NCI-H1092 treated with DMSO at 0.1 percent for 48 hours (cell line): ENCODE measurements at places on chromosomes 2 and 18.

DNA sequence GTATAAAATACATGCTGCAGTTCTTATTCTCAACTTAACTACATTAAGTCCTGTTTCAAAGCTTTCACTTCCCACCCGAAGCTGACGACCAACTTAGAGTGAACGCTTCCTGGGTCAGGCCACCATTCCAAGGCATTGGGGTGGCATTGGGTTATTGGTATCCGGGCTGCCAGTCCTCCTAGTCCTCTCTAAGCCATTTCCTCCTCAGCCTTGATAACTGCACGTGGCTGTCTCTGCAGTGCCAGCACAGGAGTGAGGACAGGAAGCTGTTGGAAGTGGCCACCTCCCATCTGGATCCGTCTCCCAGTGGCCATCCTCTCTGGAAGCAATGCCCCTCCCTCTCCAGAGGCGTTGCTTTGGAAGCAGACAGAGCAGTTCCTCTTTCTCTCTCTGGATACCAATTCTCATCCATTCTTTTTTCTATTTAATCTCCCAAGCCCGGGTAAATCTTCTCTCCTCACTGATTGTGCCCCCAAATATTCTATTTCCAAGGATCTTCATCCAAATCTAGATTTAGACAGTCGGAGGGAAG lies 354.7 kb downstream of the EIPR1 start:
- no peak for DNase-seq

- no peak for DNase-seq
Measured at GRCh38 chr2:46937471-46937901, 21.9 kb upstream of the MCFD2 start.

DNA sequence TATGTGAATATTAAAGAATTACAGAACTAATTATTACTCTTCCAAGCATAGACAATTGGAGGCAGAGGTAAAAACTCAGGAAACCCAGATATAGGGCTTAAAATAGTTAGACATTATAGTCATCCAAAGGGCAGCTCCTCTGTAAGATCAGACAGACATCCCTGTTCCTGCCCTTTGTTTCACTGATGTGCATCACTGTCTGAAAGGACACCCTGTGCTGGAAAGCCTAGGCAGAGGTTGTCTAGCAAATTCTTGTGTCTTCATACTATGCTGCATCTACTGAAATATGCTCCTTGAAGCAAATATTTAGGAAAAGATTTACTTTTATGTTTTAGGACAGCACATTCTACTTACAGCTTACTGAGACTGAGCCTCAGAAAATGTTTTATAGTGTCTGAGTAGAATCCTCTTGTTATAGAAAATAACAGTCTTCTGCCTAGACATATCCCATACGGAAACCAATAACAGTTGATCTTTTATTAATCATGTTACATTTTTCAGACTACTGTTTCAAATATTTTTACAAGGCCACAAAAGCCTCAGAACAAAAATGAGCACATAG lies 977.3 kb upstream of the CDH2 start:
- no peak for DNase-seq

DNA sequence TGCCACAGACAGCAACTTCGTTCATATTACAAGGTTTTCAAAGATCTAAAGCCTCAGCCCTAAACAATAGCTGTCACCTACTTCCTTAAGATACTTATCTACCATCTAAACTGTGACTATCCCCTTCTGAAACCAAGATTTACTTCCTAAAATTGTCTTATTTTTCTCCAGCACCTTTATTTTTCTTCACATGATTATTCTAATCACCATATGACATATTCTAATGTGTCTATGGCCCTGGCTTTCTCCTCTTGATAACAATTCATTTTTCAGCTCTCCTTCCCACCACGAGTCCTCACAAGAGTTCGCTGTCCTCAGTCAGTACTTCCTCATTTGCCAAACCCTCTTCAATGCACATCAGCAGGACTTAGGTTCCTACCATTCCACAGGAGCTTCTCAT lies 53.9 kb downstream of the RTTN start:
- DNase-seq, result no peak

DNA sequence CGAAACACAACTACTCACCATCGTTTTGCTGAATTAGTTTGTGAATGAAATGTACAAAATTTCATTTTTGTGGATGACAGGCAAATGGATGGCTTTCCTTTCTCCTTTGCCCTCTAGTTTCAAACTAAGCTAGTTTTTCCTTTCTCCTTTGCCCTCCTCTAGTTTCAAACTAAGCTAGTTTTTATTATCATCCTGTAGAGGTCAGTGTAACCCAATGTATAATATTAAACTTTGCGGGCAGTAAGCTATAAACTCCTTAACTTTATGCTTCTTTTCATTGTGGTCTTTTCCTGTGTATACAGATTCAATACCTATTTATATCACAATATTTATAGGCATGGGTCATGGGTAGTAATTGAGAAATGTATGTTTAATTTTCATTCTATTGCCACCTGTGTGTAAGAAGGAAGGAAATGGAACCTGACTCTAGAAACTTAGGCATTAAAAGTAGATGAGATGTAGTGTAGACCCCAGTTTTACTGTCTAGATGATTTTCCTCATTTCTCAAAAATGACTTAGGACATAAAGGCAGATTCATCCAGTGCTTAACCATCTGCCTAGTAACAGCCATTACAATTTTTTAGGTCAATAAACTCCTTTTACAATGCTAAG lies 58.1 kb downstream of the MAP3K19 start:
- peak; percentile 21 for DNase-seq

DNA sequence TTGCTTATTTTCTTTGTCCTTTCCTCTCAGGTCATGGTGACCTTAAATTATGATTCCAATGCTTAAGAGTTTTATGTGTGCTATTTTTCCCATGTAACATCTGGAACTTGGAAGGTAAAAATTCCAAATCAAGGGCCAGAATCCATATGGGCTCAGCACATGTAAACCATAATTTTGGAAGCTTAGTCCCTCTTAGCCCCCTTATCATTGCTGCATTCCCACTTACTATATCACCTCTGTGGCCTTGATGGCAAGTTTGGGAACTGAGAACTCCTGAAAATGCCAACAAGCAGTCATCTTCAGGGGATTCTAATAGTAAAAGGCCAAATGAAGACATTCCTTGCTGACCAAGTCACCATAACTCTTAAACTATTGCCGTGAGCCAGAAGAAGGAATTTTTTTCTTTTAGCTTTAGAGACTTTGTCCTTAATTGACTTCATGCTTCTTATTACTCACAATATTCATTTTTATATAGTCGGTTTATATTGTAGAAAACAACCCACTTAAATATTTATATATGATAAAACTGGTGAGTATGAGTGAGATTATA lies 251.4 kb downstream of the SLC8A1 start:
- no peak for DNase-seq

DNA sequence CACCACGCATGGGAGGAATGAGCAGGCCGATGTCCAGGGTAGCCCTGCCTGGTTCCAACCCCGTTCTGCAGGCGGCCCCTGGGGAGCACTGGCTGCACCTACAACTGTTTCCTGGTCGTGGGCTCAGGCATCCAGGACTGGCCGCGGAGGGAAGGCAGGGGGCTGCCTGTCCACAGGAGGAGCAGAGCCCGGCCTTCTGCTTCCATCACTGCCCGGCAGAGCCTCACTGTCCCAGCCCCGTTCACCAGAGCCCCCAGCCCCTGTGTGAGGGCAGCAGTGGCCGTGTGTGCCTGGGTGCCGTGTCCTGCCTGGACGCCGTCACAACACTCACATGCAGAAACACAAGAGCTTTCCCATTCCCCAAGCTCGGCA lies 56.2 kb downstream of the KCNG2 start:
- no peak for DNase-seq

DNA sequence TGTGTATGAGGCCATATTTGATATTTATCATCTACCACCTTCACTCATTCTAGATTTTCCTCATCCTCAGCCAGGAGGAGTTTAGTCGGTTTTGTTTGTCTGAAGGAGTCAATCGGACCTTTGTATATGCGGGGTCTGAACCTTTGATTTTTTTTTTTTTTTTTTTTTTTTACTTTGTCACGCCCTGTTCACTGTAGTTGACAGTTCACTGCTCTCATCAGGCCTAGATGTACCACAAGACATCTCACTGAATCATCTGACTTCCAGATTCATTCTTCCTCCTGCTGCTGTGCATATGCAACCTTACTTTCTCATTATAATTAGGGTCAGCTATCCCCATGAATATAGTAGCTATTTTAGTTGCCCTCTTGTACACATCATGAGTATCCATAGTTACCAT lies 133.2 kb downstream of the ARHGAP15 start:
- DNase-seq, result no peak

DNA sequence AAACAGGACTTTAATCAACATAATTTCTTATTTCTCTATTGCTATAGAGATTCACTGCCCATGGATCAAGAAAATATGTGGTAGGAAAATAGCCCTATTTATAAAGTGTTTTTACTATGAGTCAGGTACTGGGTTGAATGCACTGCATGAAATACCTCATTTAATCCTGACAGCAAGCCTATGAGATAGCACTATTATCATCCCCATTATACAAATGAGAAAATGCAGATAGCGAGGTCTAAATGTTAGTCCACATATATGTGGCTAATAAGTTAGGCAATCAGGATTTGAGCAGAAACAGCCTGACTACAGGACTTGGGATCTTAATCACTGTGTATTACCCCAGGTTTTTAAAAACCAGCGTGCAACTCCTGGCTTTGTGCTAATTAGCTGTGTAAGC lies 8.5 kb upstream of the LYPD1 start:
- DNase-seq, result no peak

GRCh38 chr2:151410485-151410834 lies 758 bp downstream of the RIF1 start:
- peak; percentile 49 for DNase-seq

DNA sequence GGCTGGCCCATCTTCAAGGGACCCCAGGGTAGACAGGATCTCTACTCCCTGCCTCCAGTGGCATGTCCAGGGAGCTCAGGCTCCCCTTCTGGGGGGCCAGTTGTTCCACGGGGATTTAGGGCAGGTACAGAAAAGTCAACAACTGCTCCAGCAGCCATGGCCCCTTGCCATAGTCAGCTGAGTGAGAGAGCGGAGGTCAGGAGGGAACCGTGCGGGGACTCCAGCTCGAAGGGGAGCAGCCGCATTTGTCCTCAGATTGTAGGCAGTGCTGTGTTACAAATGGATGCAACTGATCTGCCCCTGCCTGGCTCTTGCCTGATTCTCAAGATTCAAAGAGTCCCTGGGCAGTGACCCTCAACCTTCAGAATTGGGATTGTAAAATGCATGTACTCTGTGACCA lies 49.9 kb downstream of the ITGB1BP1 start:
- no peak for DNase-seq

DNA sequence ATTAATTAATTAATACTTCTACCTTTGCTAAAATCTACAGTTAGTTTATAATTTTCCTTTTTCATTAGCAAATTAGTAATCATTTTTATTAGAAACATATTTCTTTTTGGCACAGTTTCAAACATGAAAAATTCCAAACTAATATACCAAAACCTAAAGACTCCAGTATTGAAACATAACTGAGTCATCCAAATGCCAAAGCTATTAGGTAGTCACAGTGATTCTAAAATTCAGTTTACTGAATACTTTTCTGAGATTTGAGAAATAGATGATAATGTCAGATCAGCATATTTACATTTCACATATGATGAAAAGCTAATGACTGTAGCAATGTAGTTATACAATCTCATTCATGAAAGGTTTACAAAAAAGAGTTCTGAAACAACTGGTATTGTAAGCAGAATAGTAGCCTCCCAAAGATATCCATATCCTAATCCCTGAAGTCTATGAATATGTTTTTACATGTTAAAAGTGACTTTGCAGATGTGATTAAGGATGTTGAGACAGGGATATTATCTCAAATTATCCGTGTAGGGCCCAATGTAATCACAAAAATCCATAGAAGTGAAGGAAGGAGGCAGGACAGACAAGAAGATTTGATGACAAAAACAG lies 680.2 kb upstream of the CHAC2 start:
- DNase-seq, result no peak
